H1 (cell line): ENCODE measurements at places on chromosomes 1 and 21. TPM values are rescaled to one million over a fixed set of nuclear protein-coding genes. Genes with fewer than 3 reads are reported as not detected.

The JAK1 gene
- 22.5 and 24.5 TPM in 2 replicates for total RNA-seq

The RGS4 gene
- 0.46 and 0.74 TPM in 2 replicates for total RNA-seq

The NEK2 gene
- 19.7 and 22.9 TPM in 2 replicates for total RNA-seq

The NFASC gene
- 10.4 and 15.2 TPM in 2 replicates for total RNA-seq

The BCL2L15 gene
- total RNA-seq = 0.11 and 0.32 TPM in 2 replicates

The PCBP3 gene
- 6.3 TPM in 2 replicates for total RNA-seq

The KRTAP12-4 gene
- not detected in 2 replicates for total RNA-seq

DNA sequence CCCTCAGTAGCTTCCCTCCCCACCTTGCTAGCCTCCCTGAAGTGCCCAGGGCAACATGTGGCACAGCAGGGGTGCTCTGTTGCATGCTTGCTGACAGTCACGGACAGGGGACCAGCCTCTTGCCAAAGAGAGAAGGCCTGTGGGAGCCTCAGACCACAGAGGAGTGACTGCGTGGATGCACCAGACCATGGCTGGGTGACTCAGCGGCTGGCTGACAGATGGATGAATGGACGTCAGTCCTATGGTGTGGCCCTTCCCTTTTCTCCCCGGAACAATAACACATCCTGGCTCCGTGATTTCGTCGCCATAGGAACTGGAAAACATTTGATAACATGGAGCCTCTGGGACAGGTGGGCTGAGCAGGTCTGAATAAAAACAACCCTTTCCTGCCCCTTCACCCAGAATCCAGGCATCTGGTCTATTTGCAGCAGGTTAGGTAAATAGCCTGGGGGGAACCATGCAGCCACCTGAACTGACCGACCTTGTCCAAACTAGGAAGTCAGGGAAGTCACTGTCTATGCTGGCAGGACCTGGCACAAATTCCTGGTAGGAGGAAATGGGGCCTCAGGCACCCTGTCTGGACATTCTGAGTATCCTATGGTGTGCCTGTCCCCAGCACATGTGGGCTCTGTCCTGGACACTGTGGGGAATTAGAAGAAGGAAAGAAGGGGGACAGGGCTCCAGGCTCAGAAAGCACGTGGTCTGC is 53.3 kb downstream of the NENF start:
- DNase-seq = no peak

DNA sequence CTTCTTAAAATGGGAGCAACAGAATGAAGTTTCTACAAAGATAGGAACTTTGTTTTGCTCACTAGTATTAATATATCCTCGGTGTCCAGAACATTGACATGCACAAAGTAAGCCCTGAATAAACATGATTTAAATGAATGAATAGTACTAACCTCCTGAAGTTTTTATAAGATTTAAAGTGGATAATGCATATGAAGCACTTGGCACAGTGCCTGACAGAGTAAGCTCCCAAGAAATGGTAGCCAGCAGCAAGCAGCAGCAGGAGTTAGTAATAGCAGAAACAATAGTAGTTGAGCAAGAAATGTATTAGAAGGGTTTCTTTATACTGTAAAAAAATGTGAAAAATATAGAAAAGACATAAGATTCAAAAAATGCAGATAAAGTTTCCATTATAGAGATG is 258.1 kb upstream of the C1orf87 start:
- DNase-seq = no peak

DNA sequence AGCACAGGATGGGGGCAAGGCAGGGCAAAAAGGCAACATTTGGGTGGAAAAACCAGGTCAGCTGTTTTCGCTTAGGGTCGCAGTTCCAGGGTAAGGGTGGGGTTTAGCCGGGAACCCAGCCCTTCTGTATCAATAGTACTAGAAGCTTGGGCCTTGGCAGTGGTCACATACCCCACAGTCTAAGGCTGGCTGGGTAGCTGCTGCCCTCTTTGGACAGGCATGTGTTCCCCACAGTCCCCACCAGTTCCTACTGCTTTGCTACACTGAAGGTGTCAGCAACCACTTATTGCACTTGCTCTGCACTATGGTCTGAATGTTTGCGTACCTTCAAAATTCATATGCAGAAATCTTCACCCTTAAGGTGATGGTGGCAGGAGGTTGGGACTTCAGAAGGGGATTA is 349.8 kb downstream of the LTN1 start:
- DNase-seq = no peak

GRCh38 chr1:11929849-11930248 is 3.6 kb upstream of the KIAA2013 start:
- no peak for DNase-seq

DNA sequence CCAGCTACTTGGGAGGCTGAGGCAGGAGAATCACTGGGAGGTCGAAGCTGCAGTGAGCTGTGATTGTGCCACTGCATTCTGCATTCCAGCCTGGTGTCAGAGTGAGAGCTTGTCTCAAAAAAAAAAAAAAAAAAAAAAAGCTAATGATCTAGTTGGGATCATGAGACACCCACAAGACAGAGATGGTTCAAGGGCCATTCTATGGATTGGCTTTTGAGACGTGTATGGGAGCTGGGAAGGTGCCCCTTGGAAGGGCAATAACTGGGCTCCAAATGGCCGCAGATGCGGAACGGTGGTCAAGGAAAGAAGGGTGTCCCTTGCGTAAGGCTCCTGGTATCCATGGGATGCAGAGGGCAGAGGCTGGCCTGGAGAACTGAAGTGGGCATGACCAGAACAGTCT is 6.8 kb upstream of the ADAM15 start:
- DNase-seq = no peak

DNA sequence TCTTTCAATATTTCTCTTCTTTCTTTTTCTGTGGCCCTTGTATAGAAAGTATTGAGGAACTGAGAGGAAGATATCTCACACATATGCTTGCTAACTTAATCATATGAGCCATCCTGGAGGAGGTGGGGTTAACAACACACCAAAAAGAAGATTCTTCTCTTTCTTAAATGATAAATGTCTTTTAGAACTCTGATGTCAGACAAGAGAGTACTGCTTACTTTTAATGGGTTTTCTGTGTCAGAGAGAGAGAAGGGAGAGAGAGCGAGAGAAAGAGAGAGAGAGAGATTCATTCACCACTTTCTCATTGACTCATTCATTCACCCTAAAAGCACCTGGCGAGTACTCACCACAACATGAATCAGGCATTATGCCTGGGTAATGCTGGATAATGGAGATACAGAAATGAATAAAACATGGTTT is 250.3 kb upstream of the SGIP1 start:
- no peak for DNase-seq

DNA sequence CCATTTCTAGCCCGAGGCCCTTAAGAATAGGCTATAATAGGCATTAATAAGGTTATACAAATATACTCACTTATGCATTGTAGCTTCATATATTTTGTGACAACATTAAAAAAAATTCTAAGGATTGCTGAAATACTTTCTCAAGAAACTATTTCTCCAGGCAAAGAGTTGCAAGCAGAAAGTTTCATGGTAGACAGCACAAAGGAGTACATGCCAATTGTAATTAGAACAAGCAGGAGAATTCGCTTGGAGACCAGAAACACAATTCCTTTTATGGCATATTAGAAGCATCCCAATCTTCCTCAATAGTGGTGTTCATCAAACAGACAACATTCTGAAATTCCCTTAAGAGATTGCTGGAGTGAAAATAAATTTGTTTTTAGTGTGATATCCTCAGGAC is 122.8 kb downstream of the CRB1 start:
- no peak for DNase-seq

DNA sequence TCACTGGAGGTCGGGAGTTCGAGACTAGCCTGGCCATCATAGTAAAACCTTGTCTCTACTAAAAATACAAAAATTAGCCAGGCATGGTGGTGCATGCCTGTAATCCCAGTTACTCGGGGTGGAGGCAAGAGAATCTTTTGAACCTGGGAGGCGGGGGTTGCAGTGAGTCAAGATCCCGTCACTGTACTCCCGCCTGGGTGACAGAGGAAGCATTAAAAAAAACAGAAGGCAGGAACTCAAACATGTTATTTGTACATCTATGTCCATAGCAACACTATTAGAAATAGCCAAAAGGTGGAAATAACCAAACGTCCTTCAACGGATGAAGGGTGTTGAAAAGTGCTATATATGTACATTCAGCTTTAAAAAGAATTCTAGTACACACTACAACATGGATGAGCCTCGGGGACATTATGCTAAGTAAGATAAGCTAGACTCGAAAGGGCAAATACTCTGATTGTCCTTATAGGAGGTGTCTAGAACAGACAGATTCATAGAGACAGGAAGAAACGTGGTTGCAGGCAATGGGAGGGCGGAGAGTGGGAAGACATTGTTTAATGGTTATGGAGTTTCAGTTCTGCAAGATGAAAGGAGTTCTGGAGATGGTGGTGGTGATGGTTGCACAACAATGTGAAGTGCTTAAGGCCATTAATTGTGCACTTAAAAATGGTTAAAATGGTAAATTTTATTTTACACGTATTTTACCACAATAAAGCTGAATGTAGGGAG is 19.2 kb downstream of the NLRP3 start:
- no peak for DNase-seq

- DNase-seq = no peak
These were observed 119.7 kb downstream of the PSMG1 start for GRCh38 chr21:39063517-39063916.

GRCh38 chr1:165793951-165794350 is 25.3 kb upstream of the TMCO1 start:
- DNase-seq = no peak

GRCh38 chr1:26570287-26570686 is 40.7 kb downstream of the RPS6KA1 start:
- no peak for DNase-seq

DNA sequence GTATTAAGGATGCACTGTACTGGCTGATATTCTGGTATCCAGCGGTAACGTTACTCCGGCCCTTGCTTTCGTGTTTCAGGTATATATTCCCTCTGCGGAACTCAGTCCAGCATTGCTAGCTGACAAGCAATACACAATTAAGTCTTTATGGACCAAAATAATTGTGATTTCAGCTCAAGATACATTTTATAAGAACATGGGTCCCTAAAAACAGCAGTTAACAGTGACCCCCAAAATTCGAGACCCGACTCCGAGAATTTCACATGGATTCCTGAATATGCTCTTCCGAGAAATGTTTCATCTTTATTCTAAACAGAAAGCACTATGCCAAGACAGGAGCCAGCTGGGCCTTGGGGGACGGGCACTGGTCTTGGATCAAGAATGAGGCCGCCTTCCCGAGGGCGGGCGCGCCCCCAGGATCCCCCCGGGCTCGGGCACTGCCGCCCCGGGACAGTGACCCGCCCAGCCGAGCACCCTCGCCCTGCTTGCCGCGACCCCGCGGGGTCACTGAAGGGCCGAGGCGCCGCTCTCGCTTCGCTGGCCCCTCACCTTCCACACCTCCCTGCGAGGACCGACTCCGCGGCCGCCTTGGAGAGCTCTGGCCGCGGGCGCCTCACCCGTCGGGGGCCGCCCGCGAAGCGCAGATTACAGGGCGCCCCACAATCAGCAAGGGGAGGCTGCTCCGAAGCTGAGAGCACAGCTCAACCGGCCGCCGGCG is 610 bp downstream of the SCYL3 start:
- no peak for DNase-seq

DNA sequence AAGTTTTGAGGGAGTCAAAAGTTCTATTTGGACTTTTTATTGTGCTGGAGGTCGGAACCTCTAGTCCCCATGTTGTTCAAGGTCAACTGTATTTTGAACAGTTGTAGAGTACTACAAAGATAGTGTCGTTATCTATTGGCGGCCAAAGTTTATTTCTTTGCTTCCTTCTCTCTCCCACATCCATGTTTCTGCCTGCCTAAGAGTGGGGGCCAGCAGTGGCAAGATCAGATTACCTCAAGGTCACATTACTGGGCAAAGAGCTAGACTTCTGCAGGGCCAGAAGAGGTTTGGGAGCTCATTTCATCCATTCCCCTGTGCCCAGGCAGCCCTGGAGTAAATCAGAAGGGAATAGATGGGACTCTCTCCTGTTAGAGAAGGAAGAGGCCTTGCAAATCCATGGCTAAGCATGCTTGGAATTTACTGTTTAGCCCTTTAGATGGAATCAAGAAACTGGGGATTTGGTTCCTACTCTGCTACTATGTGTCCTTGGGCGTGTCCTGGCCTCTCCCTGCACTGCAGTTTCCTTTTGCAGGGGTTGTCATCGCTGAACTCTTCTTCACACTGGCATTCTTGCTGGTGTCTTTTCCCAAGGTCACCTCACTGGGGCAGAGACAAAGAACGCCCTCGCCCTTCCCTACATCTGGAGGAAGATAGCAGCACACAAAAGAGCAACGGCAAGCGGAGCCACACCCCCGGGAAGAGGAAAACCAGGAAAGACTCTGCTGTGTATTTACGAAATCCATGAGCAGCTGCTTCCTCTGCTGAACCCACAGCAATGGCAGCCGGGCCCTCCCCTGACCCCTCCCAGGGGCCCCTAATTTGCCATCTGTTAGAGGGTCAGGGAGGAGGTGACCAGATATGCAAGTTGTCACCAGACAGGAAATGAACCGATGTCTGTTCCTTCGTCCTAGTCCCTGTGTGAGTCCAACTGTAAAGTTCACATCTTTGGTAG is 73.3 kb downstream of the PLPP3 start:
- no peak for DNase-seq

GRCh38 chr21:16262091-16262490 is 532.3 kb downstream of the USP25 start:
- no peak for DNase-seq

DNA sequence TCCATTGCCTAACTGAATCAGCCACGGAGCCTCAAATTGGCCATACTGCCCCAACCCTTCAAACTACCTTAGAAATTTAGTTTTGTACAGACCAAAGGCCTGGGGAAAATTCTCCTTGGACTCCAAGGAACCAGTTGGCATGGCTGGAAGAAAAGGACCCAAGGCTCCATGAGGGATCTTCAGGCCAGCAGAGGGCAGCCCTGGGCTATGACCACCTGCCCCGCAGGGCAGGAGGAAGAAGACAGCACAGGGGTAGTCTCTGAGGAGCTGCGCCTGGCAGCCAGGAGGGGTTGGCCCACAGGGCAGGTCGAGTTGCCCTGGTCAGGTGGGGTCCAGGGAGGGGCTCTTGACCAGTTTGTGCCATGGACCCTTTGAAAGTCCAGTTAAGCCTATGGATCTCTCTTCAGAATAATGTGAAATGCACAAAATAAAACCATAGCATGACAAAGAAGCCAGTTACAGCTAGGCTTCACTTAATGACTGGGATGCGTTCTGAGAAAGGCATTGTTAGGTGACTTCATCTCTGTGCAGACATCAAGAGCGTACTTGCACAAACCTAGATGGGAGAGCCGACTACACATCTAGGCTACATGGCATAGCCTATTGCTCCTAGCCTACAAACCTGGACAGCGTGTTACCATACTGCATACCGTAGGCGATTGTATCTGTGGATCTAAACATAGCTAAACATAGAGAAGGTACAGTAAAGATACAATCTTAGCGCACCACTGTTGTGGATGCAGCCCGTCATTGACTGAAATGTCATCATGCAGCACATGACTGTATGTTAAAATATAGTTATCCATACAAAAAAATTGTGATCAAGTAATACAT is 26.1 kb downstream of the CACNA1S start:
- DNase-seq = peak; percentile 25
